Activated T-helper 17 cell treated with anti-CD3 and anti-CD28 coated beads, Interleukin-2, amount 50 U/mL, for 72 hours (primary cell): ENCODE measurements at places on chromosomes 16 and 17. TPM values are rescaled to one million over a fixed set of nuclear protein-coding genes. Genes with fewer than 3 reads are reported as not detected.

- ATAC-seq, result no peak
Measured at GRCh38 chr17:62791767-62792446, 16.2 kb downstream of the MARCHF10 start.

- ATAC-seq, result no peak
Measured at GRCh38 chr17:55458287-55458900, 36.8 kb upstream of the MMD start.

- no peak for ATAC-seq
Measured at GRCh38 chr17:13437966-13438779, 163.6 kb downstream of the HS3ST3A1 start.

DNA sequence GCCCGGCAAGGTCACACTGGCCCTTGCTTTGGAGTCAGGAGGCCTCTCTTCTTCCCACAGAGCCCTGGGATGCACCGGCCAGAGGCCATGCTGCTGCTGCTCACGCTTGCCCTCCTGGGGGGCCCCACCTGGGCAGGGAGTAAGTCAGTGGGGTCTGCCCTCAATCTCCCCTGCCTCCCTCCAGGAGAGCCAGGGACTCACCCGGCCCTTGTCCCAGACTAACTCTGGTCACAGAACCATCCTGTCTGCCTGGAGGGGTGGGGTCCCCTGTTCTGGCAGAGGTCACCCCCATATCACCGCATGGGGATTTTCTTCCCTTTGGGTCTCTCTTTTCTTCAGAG lies 222 bp downstream of the ZG16B start:
- peak; percentile 9 for ATAC-seq

- ATAC-seq, result no peak
Measured at GRCh38 chr17:75110234-75110937, 617 bp downstream of the ARMC7 start.

DNA sequence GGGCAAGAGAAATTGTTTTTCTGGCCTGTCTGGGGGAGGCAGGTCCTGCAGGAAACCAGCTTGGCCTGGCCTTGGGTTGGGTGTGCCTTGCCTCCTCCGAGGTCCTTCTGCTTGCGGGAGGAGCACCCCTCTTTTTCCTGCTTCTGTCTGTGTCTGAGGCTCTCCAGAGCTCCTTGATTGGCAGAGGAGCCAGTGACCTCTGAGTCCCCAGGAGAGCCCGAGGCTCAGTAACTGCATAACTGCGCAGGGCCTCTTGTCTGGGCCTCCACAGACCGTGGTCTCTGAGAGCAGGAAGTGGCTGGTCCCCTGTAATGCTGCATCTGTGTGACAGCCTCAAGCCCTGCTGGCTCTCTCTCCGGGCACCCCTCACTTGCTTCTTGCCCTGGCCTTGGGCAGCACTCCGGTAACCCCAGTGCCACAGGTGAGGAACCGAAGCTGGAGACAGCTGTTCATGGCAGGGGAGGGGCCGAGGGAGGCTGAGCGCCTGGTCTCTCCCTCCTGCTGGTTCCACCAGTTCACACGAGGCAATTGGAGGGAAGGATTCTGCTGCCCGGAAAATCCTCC lies 1.6 kb downstream of the CAPN15 start:
- ATAC-seq, result no peak

The NOTUM gene
- total RNA-seq, result 0.17 TPM

The ZFPM1 gene
- 22.1 TPM for total RNA-seq
